M059J (cell line): ENCODE measurements at places on chromosomes 5 and 9. TPM values are rescaled to one million over a fixed set of nuclear protein-coding genes. Genes with fewer than 3 reads are reported as not detected.

PCAT7 gene
- 0.02 and 1.2 TPM in 2 replicates for total RNA-seq

ENTREP1 gene
- 0.05 TPM in 1 of 2 replicates, not detected in the other for total RNA-seq

SPATA31E1 gene
- not detected in 2 replicates for total RNA-seq

VLDLR gene
- total RNA-seq, result 9.2 and 16.1 TPM in 2 replicates

SLC34A1 gene
- 0.02 TPM in 1 of 2 replicates, not detected in the other for total RNA-seq

GABRP gene
- not detected in 2 replicates for total RNA-seq

NTNG2 gene
- 0.39 and 0.49 TPM in 2 replicates for total RNA-seq

NAA35 gene
- 17.8 and 28.1 TPM in 2 replicates for total RNA-seq

GLDC gene
- 0.39 and 1.1 TPM in 2 replicates for total RNA-seq

WNT8A gene
- 0.12 and 0.54 TPM in 2 replicates for total RNA-seq

DNA sequence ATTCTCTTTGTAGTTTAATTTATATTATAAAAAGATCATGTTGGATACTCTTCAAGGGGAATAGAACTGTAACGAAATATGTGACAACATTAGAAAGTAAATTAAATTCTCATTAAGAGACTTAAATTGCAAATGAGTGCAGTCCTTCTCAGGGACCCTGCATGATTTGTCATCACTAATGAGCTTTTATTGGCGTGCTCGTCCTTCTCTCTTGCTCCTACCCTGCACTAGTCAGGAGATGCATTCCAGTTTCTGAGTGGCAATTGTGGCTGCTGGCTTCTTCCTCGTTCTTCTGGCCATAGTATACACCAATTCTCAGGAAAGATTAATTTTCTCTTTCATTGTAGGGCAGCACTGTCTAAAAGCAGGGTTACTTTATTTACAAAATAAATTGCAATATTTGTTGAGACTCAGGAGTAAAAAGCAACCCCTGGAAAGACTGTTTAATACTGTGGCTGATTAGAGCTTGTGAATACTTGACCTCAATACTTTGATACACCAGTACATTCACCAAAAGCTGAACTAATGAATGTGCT is 376.3 kb upstream of the CHD1 start:
- DNase-seq, result no peak

GRCh38 chr5:41940641-41941040 is 15.6 kb downstream of the FBXO4 start:
- DNase-seq, result no peak

GRCh38 chr9:95726756-95727155 is 148.7 kb upstream of the ERCC6L2 start:
- DNase-seq, result peak; percentile 70

GRCh38 chr9:93612796-93613154 is 36.4 kb downstream of the PHF2 start:
- DNase-seq, result no peak

GRCh38 chr9:133768371-133768858 is 30.3 kb upstream of the SARDH start:
- no peak for DNase-seq

- no peak for DNase-seq
Measured at GRCh38 chr5:65141493-65141892, 340.2 kb downstream of the ADAMTS6 start.

DNA sequence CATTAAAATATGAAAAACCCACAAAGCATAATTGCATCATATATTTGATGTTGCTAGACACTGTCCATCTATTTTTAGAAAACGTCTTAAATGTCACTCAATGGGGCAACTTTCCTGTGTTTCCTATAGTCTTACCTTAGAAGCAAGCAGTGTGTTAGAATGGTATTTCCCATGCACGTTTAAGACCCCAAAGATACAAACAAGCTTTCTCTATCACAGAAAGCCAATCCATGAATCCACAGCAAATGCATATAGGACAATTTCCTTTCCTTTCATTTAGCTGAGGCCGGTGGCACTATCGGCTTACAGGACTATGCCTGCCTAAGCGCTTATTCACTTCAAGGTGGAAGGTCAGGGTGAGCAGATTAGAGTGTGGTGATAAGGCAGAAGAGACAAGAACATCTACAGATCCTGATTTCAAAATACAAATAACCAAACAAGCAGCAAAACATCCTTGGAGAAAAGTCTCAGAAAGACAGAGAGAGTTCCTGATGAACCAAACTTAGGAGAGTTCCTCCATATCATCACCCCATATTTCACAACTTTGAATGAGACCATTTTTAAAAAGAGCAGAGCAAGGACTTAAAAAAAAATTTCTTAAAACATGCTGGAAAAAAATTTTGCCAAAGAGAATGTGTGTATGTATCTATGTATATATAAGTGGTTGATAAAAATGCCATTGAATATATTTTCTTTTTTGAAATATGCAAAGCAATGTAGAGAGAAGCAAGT is 57.2 kb downstream of the MEF2C start:
- DNase-seq, result no peak

DNA sequence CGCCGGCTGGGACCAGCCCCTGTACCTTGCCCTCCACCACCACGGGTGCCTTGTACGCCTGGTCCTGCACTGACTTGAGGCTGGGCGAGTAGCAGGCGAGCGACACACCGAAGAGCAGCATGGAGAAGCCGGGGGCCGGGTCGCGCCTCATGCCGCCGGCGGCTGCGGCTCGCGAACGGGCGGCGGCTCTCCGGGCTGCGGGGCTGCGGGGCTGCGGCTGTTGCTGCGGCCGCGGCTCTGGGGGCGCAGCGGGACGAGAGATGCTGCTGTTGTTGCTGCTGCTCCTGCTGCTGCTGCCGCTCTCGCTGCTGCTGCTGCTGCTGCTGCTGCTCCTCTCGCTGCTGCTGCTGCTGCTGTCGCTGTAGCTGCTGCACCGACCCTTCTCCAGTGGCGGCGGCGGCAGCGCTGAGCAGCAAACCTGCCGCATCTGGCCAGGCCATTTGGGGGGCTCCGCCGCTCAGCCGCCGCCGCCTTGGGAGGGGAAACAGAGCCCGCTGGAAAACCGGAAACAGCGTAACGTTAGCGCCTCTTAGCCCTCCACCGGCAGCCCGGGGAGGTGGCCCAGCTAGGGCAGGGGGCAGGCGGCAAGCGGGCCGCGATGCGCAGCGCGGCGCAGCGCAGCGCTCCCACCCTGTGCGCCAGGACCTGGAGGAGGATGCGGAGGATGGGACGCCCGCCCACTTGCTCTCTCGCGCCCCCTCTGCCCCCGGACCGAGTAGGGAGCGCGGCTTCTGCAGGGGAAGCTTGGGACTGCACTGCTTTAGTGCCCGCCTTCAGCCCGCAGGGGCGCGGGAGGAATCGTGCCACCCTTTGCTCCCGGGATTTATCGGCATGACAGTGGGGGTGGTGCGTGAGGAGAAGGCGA is at the start of gene NRG2:
Gene NRG2, minus strand, starts transcription at position 657 of the 865 bp plus-strand sequence.
- peak; percentile 72 for DNase-seq

DNA sequence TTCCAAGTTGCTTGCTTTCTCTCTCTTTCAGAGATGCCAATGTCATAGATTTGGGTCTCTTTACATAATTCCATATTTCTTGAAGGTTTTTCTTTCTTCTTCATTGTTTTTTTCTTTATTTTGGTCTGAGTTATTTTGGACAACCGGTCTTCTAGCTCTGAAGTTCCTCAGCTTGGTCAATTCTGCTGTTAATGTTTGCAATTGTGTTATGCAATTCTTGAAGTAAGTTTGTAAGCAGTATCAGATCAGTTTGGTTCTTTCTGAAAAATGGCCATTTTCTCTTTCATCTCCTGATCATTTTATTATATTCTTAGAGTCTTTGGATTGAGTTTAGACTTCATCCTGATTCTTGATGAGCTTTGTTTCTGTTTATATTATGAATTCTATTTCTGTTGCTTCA is 16.4 kb upstream of the PRDM9 start:
- DNase-seq, result no peak

DNA sequence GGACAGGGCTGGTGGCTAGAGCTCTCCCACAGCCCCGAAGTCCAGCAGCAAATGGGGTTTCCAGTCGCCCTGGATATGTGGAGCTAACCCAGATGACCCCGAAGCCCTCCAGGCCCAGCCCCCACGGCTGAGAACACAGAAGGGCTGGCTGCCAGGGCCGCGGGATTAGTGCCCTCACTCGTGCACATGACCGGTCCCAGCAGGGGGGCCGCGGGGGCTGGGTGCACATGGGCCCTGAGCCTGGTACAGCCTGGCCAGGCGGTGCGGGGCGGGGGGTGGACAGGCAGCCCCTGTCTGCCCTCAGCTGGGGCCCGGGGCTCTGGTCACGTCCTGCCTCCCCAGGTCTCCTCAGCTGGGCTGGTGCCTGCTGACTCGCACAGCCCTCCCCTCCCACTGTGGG is 5.9 kb downstream of the SSNA1 start:
- DNase-seq, result no peak

- peak; percentile 30 for DNase-seq
Measured at GRCh38 chr5:147190331-147190730, 44.5 kb upstream of the STK32A start.

- no peak for DNase-seq
Measured at GRCh38 chr5:14781106-14781505, 90.5 kb downstream of the ANKH start.

DNA sequence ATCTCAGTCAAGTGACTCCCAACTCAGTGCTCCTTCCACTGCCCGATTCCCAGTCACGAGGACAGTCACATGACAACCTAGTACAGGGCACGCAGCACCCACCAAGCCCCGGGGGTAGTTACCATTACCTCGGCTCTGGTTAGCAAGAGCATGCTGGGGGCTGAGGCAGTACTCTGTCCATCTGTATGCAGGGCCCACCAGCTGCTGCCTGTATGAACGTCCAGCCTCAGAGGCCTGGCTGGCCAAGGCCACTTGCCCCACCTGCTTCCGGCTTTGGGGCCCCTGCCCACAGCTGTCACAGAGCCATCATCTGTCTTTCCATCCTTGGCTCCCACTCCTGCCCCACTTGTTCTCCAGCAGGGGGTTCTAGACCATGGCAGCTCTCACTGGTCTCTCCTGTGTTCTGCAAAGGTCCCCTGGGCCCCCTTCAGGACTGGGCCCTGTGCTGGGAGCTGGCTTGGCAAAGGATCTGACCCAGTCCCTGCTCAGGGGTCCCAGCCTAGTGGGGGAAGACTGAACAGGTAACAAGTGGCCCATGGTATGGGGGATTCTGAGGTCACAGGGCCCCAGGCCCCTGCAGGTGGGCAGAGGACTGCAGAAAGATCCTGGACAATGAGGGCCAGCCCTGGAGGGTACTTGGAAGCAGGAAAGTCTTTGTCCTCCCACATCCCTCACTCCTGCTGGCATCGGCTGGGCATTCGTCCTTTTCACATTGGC is 3.3 kb downstream of the RPL35 start:
- DNase-seq, result no peak

- DNase-seq, result peak; percentile 52
Measured at GRCh38 chr9:79176014-79176697, 395.6 kb upstream of the TLE4 start.
